Kidney epithelial cell (primary cell): ENCODE measurements at places on chromosomes 3 and 15. TPM values are rescaled to one million over a fixed set of nuclear protein-coding genes. Genes with fewer than 3 reads are reported as not detected.

The CCDC39 gene
- total RNA-seq, result 0.07 and 0.13 TPM in 2 replicates

The LEKR1 gene
- total RNA-seq, result 1.0 and 2.3 TPM in 2 replicates

The CPNE9 gene
- total RNA-seq, result 0.27 TPM in 1 of 2 replicates, not detected in the other

The ERICH6 gene
- 0.07 TPM in 1 of 2 replicates, not detected in the other for total RNA-seq

The DISP2 gene
- 2.2 and 3.2 TPM in 2 replicates for total RNA-seq

The NANOGP8 gene
- not detected in 2 replicates for total RNA-seq

The ACAD9 gene
- 32.9 and 38.1 TPM in 2 replicates for total RNA-seq

The IGDCC3 gene
- total RNA-seq, result 0.13 and 0.27 TPM in 2 replicates

The TGM5 gene
- not detected in 2 replicates for total RNA-seq

The USP3 gene
- total RNA-seq, result 38.9 and 46.3 TPM in 2 replicates

The KBTBD13 gene
- total RNA-seq, result not detected in 2 replicates

The CACNA2D2 gene
- 0.21 and 0.55 TPM in 2 replicates for total RNA-seq

The IQCF5 gene
- total RNA-seq, result not detected in 2 replicates

The DNAH12 gene
- total RNA-seq, result 0.41 TPM in 1 of 2 replicates, not detected in the other

The GATA2 gene
- total RNA-seq, result 5.6 and 6.0 TPM in 2 replicates

The PLSCR2 gene
- total RNA-seq, result 0.62 TPM in 1 of 2 replicates, not detected in the other

The GADL1 gene
- total RNA-seq, result not detected in 2 replicates

The PLS1 gene
- total RNA-seq, result 15.6 and 21.8 TPM in 2 replicates

The CSPG5 gene
- 0.48 and 0.71 TPM in 2 replicates for total RNA-seq

The TOMM70 gene
- total RNA-seq, result 32.9 and 39.1 TPM in 2 replicates

The ARGFX gene
- total RNA-seq, result not detected in 2 replicates

The FEZF2 gene
- total RNA-seq, result not detected in 2 replicates

The CRBN gene
- 39.6 and 43.9 TPM in 2 replicates for total RNA-seq

The THSD4 gene
- total RNA-seq, result 17.7 and 19.6 TPM in 2 replicates

The CP gene
- 0.07 TPM in 1 of 2 replicates, not detected in the other for total RNA-seq

The LARP6 gene
- total RNA-seq, result 52.8 and 101 TPM in 2 replicates

The MYZAP gene
- 0.21 and 0.27 TPM in 2 replicates for total RNA-seq

The GCSAM gene
- not detected in 2 replicates for total RNA-seq

The GOLGA6L1 gene
- total RNA-seq, result not detected in 2 replicates

The RNU5B-1 gene
- not detected in 2 replicates for total RNA-seq

The GP5 gene
- 0.07 and 0.42 TPM in 2 replicates for total RNA-seq

The LAMB2 gene
- 197 and 262 TPM in 2 replicates for total RNA-seq

The SAXO2 gene
- total RNA-seq, result 0.79 and 0.96 TPM in 2 replicates

The PLIN1 gene
- total RNA-seq, result 0.08 TPM in 1 of 2 replicates, not detected in the other

The AP3B2 gene
- 0.54 and 0.75 TPM in 2 replicates for total RNA-seq

The UPK1B gene
- total RNA-seq, result 9.2 and 15.6 TPM in 2 replicates
